Stimulated activated CD4-positive, alpha-beta T cell treated with anti-CD3 and anti-CD28 coated beads, Interleukin-2, amount 100 ng/mL, for 24 hours (primary cell): ENCODE measurements at places on chromosomes 2 and 18.

DNA sequence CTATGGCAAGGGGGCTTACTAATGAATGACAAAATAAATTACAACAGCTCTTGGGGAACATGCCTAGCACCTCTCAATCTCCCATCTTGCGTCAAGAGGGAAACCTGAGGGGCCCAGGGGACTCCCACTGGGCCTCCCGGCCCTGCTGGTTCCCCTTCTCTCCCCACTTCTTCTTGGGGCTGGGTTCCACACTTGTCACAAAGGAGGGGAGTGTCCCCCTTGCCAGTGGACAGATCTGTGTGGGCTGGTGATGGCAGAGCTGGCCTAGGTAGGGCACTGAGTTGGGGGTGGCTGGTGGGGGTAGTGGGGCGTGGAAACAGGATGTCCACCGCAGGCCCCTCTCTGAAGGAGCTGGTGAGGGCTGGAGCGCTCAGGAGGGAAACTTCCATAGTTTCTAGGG lies 184.0 kb upstream of the HAAO start:
- DNase-seq: no peak

DNA sequence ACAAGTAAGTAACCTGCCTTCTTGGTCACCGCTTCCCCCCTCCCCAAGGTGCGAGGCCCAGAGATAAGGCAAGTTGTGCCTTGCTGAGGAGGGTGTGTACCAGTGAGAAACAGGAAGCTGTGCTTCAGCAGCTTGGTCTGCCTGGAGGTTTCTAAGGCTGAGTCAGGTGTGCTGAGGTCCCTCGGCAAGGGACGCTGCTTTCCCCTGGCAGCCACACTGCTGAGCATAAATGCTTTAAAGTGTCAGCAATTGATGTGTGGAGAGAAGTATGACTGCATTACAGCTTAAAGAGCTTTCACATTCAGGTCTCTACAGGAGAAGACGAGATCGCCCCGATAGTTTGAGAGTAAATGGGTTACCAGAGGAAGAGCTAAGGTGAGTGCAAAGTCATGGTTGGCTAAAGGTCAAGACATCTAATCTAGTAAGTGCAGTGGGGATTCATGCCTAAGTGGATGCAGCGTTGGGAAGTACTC lies 86.9 kb downstream of the LIMS1 start:
- DNase-seq: peak; percentile 71

DNA sequence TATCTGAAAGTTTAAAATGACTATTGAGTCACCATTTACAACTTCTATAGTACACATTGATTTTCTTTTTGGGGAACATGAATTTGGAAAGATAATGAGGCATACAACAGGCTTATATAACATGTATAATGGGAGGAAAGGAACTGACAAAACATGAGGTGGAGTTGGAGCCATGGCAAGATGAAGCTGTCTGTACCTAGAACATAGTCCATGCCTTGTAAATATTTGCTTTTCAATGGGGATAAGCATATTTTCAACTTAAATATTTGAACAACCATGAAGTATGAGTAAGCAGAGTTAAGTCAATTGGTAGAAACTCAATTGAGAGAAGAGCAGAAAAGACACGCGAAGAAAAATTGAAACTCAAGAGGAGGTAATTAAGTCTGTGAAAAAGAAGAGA lies 37.1 kb upstream of the GALNT13 start:
- no peak for DNase-seq

DNA sequence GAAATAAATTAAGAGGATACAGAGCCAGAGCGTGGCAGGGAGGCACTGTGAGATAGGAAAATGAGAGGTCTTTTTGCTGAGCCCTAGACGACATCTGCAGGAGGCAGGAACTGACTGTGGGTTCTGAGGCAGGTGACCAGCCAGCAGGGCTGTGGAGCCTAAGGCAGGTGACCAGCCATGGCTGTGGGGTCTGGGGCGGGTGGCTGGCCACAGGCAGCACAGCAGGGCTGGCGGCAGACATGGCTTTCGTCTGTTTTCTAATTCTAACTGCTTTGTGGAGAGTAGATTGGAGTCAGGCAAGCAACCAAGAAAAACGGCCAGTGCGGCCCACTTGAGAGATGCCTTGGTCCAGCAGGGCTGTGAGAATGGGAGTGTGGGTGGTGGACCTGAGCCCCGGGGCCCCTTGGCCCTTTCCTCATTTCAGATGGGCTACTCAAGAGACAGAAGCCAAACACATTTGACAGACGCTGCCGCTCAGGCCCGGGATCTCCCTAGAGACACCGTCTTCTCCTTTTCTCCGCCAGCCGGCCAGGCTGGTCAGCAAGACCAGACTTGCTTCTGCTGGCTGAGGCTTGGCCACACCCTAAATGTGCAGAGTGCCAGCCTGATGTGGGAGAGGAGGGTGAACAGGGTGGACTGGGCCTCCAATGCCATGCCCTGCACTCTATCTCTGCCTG lies 19.7 kb upstream of the GNAL start:
- DNase-seq: no peak

DNA sequence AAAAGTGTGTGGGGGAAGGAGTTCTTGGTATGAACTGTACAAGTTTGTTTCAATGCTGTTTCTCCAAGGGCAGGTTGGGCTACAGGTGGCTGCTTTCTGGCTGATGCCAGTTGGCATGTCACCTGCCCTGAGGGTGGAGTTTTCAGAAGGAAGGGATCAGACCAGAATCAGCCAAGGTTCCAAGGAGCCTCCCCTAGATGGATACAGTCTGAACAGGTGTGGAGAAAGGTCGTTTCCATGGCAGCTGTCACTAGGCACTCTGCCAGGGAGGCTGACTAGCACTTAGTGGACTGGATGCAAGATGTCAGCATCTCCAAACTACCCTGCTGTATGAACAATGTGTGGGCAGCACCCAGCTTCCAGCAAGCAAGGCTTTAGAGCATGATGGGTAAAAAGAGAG lies 444.4 kb upstream of the HNRNPA3 start:
- DNase-seq: no peak

DNA sequence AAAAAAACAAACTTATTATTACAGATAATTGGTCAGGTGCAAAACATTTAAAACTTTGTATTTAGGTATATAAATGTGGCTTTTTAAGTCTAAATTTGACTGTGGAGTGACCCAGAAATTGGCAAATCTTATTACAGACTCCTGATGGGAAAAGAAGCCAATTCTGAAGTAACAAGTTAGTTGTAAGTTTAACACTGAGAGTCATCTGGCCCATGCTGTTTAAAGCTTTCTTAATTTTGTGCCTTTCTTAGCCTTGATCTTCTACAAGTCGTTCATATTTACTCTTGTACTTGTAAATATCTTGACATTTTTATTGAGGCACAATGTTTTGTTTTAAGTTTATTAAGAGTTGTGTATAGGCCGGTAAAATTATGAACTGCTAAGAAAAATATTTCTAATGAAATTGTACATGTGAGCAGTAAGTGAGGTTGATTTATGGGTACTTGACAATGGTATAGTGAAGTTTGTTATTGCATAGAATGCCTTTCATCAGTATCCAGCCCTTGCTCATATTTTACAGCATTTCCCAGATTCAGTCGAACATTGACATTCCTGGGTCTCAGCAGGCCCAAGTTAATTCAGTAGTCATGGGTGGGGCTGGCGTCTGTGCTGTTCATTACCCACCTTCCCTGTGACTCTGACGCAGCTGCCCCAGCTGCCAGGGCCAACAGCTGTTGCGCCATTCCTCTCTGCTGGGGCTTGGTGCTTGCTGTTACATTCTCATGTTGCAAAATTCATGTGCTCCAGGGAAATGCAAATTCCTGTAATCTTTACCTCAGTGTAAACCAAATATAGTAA lies 121.4 kb downstream of the ZNF236 start:
- DNase-seq: no peak

DNA sequence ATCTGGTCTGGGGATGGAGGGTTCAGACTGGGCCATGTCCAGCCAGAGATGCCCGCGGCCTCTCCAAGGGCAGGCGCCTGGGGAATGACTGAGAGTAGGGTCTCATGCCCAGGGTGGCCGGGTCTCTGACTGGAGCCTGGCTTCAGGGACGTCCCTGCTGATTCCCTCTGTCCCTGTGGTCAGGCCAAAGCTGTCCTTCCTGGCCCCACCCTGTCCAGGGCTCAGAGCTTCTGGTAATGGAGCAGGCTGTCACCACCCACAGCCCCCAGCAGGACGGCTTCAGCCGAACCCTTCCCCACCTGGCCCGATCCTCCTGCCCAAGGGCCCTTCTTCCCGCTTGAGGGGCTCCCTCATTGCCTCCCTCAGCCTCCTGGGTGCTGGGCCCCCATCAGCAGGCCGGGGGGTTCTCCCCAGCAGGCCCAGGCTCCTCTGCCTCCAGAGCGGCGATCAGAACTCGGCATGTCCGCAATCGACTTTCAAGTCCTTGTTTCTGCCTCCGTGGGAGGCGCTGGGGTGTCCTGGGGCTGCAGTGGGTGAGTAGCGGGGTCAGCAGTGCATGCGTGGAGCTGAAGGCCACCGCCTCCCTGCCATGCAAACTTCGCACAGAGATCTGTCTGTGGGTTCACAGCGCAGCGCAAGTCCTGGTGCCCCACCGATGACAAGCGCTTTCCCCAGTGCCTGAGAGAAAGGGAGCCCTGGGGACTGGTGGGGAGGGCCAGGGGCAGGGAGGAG lies 18.3 kb downstream of the RAMP1 start:
- DNase-seq: no peak

- no peak for DNase-seq
Measured at GRCh38 chr18:42338683-42339082, 383.6 kb downstream of the PIK3C3 start.

DNA sequence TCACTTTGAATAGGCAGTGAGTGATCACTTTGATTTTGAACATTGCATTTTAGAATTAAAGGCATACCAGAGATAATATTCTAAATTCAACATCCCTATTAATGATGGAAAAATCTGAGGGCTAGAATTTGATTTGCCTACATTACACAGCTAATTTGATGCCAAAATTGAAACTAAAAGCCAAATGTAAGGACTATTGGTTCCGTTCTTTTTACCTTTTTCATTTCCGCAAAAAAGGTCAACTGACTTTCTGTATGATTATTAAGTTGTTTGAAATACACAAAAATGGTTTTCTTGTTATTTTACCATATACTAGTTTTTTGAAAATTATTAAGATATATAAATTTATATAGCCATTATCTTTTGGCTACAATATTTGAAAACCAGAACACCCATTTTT lies 117.5 kb downstream of the SCN3A start:
- DNase-seq: no peak
